ENCODE measurements at places on chromosomes 7 and 10.

- DNase-seq: no peak
Measured at GRCh38 chr10:98858525-98858924, 377.1 kb downstream of the HPSE2 start.

DNA sequence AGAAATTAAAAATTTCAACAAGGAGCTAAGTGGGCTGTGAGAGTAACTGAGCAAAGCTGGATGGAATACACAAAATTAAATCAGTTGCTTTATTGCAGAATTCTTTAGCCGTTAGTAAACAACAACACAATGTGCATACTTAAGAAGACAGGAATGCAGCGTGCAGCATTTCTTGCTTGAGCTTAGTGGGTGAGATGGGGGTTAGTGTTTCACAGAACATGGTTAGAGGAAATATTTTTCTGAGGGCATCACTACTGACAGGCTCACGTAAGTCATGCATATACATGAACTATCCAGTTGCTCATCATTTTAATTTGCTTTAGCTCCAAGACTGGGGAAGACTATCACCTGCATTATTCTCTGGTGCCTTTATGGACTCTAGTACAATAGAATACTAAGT lies 80.8 kb downstream of the CD36 start:
- no peak for DNase-seq

DNA sequence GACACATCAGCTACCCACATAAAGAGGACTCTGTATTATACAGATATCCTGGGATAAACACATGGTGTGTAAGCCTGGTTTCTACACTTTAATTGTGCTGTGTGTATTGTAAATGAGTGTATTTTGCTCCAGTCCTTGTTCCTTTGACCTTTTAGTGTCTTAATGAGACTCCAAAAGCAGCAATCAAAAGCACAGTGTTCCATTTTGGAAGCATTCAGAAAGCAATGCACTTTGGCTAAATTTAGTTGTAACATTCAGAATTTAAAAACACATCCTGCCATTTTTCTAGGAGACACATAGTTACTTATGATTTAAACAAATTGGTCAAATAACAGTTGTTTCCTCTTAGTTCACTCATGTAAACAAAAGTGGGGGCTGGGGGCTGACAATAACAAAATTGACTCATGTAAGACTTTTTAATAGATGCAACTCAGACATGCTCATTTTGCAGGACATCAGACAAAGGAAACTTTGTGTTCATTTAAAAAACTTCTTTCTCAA lies 122.2 kb downstream of the GPR37 start:
- DNase-seq: no peak

- DNase-seq: no peak
Measured at GRCh38 chr10:119518936-119519335, 23.6 kb downstream of the RGS10 start.

GRCh38 chr7:22945584-22945983 lies 68.3 kb downstream of the HYCC1 start:
- no peak for DNase-seq

- no peak for DNase-seq
Measured at GRCh38 chr10:46247808-46248569, 38.8 kb upstream of the ANTXRL start.

- DNase-seq: no peak
Measured at GRCh38 chr7:80611353-80611752, 27.1 kb upstream of the CD36 start.

- no peak for DNase-seq
Measured at GRCh38 chr10:29598851-29599311, 35.9 kb downstream of the SVIL start.

DNA sequence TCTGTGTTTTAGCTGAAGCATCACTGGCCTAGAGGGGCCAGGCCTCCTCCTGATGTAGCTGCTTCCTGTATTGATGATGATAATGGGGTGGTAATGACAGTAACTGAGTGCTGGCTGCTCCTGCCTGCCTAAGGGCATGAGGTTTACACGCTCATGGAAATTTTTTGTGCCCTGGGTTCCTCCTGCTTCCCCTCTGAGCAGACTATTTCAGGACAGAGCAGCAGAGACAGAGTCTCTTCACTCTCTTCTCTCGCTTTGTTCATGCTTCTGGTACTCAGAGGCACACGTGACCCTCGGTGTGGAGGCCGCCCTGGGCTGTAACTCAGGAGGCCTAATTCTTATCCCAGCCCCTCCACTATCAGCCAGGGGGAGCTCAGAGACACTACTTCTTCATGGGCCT lies 27.9 kb downstream of the LRRC20 start:
- DNase-seq: no peak

- DNase-seq: no peak
Measured at GRCh38 chr7:155656891-155657290, 12.4 kb downstream of the RBM33 start.

GRCh38 chr7:50268223-50268622 lies 36.3 kb upstream of the IKZF1 start:
- DNase-seq: peak; percentile 47

GRCh38 chr7:104848138-104848990 lies 165.6 kb upstream of the KMT2E start:
- DNase-seq: no peak

GRCh38 chr10:78972160-78972946 lies 96.4 kb upstream of the ZMIZ1 start:
- no peak for DNase-seq

DNA sequence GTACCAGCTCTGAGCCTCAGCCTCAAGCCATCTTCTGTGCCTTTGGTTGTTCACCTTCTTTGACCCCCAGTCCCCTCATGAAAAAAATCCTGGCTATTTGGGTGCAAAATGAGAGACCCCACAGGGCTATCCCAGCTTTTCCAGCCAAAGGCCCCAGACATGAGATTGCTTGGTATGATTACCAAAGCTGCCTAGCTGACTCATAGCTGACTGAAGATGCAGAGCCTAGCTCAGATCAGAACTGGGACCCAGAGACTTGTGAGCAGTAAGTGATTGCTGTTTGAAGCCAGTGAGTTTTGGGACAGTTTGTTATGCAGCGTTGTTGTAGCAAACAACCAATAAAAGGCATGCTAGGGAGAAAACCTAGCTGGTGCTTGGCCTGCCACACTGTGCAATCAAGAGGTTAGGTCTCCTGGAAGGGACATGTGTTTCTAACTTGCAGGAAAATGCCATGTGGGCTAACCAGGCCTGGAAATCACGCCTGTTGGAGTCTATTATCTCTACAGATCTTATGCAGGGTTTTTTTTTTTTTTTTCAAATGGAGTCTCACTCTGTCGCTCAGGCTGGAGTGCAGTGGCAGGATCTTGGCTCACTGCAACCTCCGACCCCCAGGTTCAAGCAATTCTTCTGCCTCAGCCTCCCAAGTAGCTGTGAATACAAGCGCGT lies 48.0 kb upstream of the DAGLB start:
- no peak for DNase-seq

DNA sequence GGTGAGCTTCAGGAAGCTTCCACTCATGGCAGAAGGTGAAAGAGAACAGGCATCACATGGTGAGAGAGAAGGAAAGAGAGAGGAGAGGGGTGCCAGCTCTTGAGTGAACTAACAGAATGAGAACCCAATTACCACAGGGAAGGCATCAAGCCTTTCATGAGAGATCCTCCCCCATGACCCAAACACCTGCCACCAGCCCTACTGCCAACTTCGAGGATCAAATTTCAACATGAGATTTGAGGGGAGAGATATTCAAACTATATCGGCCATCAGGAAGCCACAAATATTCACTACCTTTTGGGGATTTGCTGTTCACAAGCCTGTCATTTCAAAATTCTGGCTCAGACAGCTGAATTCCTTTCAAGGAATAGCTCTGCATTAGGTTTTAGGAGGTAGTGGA lies 39.9 kb upstream of the SMNDC1 start:
- no peak for DNase-seq

DNA sequence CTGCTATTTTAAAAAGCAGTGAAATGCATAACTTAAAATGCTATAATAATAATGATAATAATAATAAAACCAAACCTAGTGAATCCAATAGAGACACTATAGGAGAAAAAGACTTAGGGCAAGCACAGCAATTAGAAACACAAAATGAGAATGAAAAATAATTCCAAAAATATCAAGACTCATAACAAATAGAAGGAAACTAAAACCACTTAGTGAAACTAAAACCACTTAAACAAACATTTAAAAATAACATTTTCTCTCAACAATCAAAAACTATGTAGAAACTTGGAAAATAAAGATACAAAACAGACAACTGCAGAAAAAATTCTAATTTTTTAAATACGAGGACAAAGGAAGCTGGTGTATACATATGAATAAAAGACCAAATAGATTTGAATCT lies 655.2 kb upstream of the NRG3 start:
- DNase-seq: no peak

- DNase-seq: no peak
Measured at GRCh38 chr10:132916421-132916841, 25.9 kb downstream of the CFAP46 start.

- DNase-seq: peak; percentile 37
Measured at GRCh38 chr7:149791-150636, 42.4 kb upstream of the FAM20C start.

DNA sequence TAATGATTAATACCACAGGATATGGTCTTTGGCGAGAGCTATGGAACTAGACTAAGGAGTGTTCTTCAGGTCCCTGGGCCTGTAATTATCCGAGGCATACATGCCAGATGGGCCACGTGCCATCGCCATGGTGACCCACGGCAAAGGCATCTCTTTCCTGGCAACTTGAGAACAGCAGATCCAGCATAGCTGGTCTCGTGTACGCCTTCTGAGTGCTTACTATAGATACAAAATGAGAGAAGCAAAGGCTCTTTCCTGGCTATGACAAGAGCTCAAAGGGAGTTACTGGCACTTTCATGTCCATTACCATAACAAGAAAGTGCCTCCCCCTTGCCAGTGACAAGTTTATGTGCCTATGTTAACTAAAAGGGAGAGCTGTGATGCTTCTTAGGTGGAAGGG lies 26.0 kb upstream of the GLI3 start:
- DNase-seq: no peak

GRCh38 chr10:77415313-77415960 lies 222.2 kb downstream of the KCNMA1 start:
- DNase-seq: no peak

DNA sequence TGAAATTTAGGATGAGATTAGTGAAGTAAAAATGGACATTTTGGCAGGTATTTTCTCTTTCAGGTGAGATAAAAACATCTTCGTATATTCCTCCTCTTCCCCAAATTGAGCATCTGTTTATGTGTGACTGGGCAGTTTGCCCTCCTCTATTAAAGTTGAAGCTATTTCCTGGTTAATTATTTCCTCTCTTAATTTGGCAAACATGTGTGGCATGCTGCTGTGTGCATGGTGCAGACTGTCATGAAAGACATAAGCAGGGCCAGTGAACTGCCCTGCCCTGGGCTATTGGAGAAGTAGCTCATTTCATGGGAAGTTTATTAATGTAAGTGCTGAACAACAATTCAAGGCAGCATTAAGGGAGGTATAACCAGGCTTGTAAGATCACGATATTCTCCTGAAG lies 52.6 kb downstream of the EVX1 start:
- DNase-seq: no peak

DNA sequence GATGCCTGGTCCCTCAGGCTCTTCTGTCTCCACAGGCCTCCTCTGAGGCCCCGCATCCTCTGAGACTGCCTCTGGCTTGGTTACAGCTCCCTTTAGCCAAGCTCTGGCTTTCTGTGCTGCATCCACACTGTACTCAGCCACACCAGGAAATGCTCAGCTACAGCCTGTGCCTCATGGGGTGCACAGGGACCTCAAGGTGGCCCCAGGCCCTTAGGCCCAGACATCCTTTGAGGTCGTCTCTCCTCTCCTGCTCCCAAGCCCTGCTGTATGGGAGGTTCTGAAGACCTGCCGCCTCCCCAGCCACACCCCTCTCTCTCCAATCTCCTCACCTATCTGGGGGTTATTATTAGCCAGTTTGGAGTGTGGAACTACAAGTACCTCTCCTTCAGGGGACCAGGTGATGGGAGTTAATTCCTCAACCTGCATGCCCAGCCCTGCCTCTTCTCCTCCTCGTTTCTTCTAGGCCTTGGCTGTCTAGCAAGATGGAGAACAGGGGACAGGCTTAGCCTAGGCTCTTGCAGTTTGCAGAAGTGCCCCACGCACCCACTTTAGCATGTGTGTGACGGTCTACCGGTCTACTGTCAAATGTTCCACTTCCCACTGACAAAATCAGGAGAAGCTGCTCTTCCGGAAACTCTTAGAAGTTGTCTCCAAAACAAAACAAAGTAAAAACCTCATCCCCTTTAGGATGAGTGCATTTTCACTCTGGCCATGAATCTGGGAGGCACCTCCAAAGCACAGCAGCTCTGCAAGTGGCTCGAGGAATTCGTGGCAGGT lies 64.0 kb upstream of the WAC start:
- DNase-seq: no peak

DNA sequence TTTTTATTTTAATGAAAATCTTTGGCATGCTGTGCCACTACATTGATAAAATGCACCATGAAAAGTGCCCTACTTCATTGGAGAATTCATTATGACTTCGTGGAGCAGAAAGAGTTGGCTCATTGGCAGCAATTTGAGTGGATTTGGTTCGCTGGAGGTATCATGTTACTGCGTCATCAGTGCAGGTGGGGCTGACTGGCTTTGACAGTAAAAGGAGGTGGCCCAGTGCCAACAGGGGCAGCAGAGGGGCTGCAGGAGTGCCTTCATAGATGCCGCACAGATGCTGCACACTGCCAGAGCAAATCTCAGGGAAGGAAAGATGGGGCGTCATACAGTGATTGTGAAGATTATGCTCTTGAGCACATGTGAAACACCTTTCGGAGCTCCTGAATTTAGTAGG lies 22.2 kb downstream of the FZD1 start:
- DNase-seq: no peak

DNA sequence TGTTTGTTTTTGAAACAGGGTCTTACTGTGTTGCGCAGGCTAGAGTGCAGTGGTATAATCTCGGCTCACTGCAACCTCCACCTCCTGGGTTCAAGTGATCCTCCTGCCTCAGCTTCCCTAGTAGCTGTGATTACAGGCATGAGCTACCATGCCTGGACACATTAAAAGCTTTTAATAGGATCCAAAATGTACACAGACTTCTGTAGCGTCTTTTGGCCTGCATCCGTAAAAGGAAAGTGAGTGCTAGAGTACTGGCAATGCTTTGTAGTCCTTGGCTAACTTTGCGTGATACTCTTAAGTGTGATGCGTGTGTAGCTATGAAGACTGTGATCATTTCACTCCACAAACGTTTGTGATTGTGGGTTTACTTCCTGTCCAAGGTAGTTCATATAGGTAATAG lies 13.3 kb downstream of the ZRANB1 start:
- no peak for DNase-seq

- DNase-seq: no peak
Measured at GRCh38 chr7:142964502-142965246, 2.5 kb upstream of the KEL start.

GRCh38 chr7:111732923-111733322 lies 170.6 kb upstream of the IMMP2L start:
- DNase-seq: no peak

DNA sequence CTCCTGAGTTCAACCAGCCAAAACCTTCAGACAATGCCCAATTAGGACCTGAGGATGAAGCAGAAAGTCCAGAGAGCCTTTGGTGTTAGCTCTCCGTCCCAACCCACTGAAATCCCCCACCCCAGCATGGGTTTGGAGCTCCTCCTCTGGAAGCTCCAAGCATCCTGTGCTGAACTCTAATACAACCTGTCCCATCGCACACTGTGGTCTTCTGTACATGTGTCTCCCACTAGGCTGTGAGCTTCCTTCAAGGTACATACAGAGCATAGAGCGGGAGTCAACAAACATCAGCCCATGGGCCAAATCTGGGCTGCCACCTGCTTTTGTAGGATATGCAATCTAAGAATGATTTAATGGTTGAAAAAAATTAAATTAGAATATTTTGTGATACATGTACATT lies 166.5 kb downstream of the LSM5 start:
- no peak for DNase-seq

GRCh38 chr7:90846192-90846591 lies 250.1 kb downstream of the CDK14 start:
- DNase-seq: no peak
